Breast epithelium (tissue), 4 donors: ENCODE measurements at places on chromosomes 6 and 20.

DNA sequence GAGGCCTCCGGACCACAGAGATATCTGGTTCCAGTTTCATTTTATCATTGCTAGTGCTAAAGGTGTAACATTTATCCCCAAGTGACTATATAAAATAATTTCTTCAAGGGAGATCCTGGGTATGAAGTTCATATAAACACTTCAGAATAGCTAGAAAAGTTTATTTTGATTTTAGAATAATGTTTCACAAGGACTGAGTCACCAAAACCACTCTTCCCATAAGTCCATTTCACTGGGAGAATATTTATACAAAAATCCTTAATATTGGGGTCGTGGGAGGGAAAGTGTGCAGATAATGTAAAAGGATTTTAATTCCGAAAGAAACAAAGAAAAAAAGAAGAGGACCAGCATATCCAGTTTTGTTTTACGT lies 128.1 kb downstream of the ISM1 start:
- DNase-seq: no peak

- DNase-seq: no peak
Measured at GRCh38 chr20:59746155-59746554, 141.8 kb downstream of the PHACTR3 start.

DNA sequence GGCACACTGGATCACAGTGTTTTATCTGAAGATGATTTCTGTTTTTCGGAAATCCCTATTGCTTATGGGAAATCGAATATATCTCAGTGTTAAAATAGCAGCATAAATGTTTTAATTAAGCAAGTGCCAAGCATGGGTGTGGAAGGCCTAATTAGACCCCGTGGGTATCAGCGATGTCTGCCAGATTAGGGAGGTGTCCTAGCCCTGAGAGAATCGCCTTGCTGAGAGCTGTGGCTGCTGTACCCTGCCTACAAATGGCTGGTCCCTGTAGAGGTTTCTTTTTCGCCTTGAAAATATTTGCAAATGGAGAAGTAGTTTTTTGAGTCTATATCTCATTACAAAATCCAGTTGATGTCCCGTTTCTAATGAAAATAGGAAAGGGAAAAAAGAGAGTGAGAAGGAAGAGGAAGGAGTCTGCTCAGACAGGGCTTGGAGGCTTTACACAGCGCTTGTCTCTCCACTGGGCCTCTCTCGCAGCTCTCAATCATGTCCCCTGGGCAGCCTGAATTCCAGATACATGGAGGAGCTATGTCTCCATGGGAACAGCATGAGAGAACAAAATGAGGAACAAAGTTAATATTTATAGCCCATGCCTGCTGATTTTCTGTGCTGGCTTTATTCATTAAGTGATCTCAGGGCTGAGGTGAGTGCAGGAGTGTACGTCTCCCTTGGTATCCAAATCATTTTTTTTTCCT lies 35.2 kb upstream of the BCLAF1 start:
- no peak for DNase-seq

DNA sequence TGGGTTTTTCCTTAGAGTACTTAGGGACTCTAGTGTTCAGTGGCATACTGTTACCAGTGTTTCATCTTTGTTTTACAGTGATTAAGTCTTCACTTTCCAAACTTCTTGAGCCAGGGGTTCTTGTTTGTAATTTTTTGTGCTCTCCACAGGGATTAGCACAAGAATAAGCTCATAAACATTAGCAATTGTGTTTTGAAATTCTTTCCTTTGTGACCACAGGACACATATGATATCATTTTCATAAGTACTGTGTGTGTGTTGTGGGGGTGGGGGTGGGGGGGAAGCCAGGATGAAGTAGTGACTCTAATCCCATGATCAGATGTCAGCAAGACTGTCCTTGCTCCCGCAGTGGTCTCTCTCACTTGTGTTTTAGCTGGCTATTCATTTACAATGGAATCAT lies 101.5 kb upstream of the SCP2D1 start:
- no peak for DNase-seq

GRCh38 chr6:42363926-42364849 lies 87.5 kb downstream of the TRERF1 start:
- no peak for DNase-seq
